Kidney epithelial cell (primary cell): ENCODE measurements at places on chromosomes 7 and 10. TPM values are rescaled to one million over a fixed set of nuclear protein-coding genes. Genes with fewer than 3 reads are reported as not detected.

DNA sequence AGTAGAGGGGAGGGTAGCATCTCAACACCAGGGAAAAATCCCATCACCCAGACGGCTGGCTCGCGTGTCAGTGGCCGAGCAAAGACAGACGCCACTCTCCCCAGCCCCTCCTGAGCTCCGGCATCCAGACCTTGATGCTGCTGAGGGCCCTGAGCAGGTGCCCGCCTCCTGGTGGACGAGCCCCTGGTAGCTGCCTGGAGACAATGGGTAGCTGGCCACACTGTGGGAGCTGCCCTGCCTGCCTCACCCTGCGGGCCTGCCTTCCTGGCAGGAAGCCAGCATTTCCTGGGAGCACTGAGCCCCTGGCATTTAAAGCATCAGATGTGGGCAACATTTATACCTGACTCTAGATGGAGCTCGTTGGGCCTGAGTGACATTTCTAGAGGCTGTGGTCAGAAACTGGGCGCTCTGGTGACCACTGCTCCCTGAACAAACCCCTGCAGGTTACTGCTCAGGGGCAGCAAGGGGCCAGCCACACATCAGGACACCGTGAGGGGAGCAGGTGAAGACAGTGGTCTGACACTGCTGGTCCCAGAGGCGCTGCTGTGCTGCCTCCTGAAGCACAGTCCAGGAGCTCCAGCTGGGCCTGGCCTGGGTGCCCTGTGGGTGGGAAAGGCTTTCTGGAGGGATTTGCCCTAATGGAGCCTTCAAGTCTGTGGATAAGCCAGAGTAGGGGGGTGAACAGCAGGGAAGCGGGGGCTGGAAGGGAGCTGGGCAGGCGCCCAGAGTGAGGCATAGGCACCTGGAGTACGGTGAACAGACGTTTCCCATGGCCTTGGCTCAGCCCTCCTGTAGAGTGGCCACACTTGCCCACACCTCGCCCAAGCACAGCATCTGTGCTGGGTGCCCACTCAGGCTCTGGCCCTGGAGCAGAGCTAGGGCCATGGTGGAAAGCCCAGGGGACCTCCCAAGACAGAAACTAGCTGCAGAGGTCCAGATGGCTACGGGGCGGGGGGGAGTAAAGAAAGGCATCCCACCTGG is 138.7 kb downstream of the MAPK8 start:
- DNase-seq, result no peak

DNA sequence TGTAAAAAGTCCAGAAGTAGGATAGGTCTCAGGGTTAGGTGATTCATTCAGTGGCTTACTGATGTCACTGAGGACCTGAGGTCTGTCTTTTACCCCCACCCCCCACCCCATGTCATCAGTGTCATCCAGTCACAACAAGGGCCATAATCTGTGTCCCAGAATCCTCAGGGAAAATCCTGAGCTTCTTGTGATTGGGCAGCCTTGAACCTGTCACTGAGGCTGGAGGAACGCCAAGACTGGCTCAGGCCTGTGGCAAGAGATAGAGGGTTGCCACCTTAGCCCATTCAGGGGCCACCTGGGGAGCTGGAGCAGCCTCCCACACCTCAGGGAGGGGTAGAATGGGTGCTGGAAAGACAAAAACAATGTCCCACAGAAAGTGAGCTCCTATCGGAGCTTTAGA is 29.7 kb downstream of the NUB1 start:
- DNase-seq, result no peak

DNA sequence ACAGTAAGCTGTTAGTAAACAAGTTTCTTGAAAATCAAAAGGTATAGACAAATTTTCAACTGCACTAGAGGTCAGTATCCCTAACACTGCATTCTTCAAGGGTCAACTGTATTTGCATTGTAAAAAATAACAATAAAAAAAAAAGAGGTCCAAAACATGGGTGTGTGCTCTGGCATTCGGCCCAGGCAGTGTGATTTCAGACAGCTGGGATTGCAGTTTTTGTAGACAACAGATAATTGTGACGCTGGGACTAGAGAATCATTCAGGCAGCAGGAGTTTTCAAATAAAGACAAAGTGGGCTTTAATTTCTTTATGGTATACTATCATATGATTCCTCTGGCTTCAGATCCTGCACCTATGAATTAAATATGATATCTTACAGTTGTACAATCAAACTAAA is 543.2 kb upstream of the SEMA3D start:
- DNase-seq, result no peak

GRCh38 chr7:158789842-158790241 is 39.5 kb downstream of the ESYT2 start:
- DNase-seq, result no peak

The ZPBP gene
- total RNA-seq, result 0.13 TPM in 1 of 2 replicates, not detected in the other

- no peak for DNase-seq
Measured at GRCh38 chr7:141377906-141378305, 173.3 kb upstream of the AGK start.

- DNase-seq, result no peak
Measured at GRCh38 chr10:88037623-88038022, 174.2 kb downstream of the PTEN start.

The SUFU gene
- total RNA-seq, result 8.9 and 10.6 TPM in 2 replicates

DNA sequence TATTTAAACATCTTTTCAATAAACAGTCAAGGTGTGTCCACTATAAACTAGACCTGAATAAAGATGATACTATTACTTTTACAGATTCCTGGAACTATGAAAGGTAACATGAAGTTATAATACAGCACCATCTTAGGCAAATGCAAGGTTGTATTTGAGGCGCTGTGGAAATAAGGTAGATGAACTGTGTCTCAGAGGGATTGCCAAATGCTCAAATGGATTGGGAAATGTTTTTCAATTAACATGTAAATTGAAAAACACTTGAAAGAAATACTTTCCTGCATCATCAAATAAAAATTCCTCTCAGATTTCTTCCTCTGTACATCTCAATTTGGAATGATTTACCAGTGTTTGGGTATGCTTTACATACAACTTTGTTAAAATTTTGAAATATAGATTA is 139.4 kb downstream of the DKK1 start:
- no peak for DNase-seq

The COX15 gene
- 44.4 and 45.9 TPM in 2 replicates for total RNA-seq

DNA sequence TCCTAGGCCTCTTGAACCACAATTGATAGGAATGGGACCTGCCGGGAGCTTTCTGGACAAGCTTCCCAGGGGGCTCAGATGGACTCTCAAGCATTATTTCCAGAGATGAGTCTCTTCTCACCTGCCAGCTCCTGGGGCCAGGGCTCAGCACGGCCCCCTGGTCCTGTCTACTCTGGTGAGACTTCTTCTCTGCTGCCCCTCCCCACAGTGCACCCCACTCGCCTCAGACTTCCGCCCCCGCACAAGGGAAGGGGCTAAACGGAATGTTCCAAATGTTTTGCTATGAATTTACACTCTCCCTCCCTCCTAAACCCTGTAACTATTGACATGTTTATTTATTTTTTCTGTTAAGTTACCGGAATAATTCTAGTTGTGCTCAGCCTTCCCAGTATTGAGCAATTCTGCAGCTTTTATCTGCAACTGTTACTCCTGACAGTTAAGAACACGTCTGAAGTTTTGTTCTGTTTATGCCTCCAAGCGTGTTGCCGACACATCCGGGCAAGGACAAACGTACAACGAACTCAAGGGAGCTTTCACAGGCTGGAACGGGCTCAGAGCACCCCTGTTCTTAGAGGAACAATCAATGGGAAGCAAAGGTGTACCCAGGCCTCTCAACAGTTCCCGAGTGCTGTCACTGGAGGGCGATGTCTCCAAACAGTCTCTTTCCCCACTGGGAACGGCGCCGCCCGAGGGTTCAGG is 55.2 kb downstream of the FHIP2A start:
- no peak for DNase-seq

DNA sequence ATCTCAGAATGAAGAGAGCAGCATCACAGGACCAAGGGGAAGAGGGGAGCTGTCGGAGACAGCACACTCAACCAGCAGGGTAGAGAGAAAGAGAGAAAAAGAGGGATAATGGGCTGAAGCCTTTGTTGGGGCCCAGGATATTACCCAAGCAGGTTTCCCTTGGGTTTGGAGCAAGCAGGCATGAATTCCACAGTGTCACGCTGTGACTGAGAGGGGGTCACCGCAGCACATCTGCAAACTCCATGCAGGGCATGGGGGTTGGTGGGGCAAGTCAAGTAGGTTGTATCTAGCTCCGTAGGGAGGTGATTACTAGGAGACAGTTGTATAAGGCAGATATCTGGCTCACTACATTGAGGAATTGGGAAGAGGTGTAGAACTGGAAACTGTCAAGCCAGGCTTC is 42.2 kb upstream of the SEMA3E start:
- no peak for DNase-seq

The LRRC4 gene
- total RNA-seq, result 0.46 and 0.96 TPM in 2 replicates

GRCh38 chr10:42475168-42476098 is 162.9 kb downstream of the ZNF33B start:
- no peak for DNase-seq

GRCh38 chr10:102234888-102235597 is 6.3 kb downstream of the PITX3 start:
- DNase-seq, result no peak

The ODAD2 gene
- total RNA-seq, result 1.3 and 1.8 TPM in 2 replicates

- no peak for DNase-seq
Measured at GRCh38 chr7:98189559-98189958, 21.7 kb upstream of the BHLHA15 start.
